EL (cell line): ENCODE measurements at places on chromosomes 4 and X.

GRCh38 chrX:25020905-25021449 is 5.2 kb upstream of the ARX start:
- peak; percentile 17 for DNase-seq

- no peak for DNase-seq
These were observed 62.5 kb upstream of the HOPX start for GRCh38 chr4:56743550-56743949.

DNA sequence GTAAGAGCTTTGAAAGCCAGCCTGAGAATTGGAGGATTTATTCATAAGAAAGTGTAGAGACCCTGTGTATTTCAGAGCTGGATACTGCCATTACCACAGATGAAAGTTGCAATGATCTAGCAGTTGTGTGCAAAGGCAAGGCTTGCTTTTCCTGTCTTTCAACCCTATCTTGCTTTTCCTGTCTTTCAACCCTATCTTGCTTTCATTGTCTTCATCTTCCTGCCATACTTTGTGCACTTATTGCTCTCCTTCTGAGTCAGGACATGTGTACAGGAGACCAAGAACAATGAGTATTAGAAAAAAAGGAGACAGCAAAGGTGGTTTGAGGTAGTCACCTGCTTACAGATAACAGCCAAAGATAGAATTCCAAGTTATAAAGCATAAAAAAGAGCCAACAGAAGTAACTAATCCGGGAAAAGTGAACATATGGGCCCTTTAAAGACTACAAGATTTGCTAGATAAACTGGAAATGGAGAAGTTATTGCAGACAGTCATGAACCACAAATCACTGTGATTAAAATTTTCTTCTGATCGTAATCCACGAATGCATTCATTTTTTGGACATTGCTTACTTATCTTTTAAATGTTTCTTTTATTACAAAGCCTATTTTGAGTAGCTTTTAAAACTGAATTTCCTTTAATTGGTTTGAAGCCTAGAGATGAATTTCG is 17.2 kb downstream of the C1QTNF7 start:
- DNase-seq, result no peak

DNA sequence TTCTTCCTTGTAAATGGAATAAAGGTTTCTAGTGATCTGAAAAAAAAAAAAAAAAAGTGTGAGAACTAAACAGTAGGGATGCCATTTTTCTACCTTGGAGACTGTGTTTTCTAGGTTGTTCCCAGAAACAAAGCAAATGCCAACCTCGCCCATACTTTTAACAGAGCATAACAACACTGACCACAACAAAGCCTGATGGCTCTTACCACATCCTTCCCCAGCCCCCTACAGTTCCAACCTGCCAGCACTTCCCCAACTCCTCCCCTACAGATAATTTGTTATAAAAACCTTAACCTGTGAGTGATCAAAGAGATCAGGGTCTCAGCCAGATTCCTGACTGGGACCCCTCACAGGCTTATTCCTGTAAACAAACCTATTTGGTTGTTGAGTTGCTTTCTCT is 940.0 kb downstream of the SH3BGRL start:
- DNase-seq, result no peak

DNA sequence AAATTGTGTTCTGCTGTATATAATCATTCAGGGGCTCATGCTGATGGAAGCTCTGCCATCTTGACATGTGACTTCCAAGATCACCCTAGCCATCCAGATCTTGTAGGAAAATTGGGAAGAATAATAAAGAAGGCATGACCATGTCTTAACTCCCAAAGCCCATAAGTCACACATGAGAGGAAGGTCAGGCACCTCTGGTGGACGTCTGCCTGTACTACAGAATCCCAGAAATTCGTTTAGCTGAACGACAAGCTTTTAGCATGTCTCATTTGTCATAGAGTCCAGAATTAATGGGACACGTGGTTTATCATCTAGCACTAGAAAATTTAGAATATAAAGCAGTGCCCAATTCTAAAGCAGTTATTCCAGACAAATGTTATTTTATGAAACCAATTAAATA is 212.7 kb downstream of the CENPC start:
- peak; percentile 4 for DNase-seq

GRCh38 chrX:1453395-1453783 is 680 bp upstream of the ASMTL start:
- DNase-seq, result no peak

- DNase-seq, result peak; percentile 50
These were observed 21.0 kb downstream of the MSN start for GRCh38 chrX:65688403-65688871.

DNA sequence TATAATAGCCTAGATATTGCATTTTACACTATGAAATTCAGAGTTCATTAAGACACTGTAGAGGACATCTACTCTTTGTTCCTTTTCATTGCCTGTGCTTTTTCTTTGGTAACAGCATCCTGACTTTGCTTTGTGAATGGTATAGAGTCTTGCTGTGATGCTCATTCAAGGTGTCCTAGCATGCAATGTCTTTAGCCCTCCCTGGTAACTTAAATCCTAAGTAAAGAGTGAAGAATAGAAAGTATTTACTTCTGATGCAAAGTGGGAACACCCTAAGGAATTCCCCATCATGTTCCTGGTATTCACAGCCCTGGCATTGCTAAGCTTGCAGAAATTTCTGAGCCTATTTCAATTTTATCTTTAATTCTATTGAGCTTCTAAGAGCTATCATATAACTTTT is 400.1 kb downstream of the FAT4 start:
- no peak for DNase-seq

DNA sequence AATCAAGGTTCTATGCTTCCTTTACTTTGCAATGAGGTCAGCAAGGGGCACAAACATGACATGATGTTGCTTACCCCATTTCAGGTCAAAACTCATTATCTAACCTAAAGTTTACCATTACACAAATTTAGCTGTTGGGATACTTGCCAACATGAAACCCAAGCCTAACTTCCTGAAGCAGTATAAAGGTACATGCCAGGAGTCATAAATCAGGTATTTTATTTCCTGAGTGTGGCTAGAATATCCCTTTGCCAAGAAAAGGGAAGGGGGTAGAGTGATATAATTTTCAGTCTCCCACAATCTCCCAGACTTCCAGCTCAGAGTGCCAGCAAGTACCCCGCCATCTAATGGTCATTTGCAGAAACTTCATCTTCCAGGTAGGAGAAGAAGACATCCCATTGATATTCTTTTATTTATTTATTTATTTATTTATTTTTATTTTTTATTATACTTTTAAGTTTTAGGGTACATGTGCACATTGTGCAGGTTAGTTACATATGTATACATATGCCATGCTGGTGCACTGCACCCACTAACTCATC is 136.6 kb downstream of the NEXMIF start:
- DNase-seq, result no peak

- DNase-seq, result peak; percentile 56
These were observed 153.9 kb downstream of the KDR start for GRCh38 chr4:54971474-54971950.

GRCh38 chr4:169263791-169264392 is 6.9 kb downstream of the SH3RF1 start:
- no peak for DNase-seq

DNA sequence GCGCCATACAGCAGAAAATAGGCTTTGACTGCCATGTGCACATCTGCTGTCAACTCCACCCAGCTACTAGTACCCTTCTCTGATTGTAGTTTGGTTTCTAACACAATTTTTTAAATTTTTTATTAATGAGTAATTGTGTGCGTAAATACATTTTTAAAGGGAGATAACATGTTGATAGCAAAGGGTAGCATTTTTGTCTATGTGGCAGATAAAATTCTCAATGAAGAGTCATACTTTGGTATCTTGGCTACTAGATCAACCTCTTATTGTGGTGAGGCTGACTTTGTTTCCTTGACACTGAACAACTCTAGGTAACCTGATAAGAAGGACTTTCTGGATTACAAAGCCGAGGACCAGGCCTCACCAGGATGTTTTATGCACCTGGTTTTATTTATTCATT is 9.5 kb downstream of the ADH4 start:
- DNase-seq, result peak; percentile 4

GRCh38 chrX:94400488-94400887 is 726.5 kb downstream of the FAM133A start:
- DNase-seq, result no peak

DNA sequence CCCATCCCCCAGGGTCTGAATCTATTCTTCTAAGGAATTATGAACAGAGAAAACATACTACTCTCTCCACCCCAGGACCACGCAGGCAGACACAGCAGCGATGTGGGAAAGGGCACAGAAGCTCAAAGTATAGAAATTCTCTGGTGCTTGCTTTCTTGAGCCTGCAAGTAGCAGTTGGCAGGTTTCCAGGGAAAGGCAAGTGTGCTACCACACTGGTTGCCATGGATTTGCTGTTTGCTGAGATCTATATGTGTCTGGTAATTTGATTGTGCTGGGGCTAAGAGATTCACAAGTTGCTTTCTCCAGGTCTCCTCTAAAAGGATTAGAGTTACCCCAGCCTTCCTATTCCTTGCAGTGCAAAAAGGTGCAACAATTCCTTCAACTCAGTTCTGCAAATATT is 83.1 kb downstream of the GUCY2F start:
- no peak for DNase-seq

DNA sequence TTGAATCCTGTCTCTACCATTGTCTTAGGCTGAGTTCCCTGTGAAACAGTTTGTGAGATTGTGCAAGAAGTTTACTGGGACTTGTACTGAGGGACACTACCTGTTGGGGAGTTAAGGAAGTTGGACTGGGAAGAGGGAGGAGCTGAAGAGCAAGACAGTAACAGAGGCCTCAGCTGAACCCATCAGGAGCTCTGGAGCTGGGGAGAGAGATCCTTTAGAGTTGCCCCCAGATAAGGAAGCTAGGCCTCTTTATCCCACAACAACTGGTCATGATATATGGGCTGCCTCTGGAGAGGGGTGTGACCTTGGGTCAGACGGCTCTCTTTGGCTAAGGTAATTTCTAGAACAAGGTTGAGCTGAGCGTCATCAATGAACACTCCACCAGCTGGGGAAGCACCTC is 137.8 kb upstream of the SLC4A4 start:
- no peak for DNase-seq

DNA sequence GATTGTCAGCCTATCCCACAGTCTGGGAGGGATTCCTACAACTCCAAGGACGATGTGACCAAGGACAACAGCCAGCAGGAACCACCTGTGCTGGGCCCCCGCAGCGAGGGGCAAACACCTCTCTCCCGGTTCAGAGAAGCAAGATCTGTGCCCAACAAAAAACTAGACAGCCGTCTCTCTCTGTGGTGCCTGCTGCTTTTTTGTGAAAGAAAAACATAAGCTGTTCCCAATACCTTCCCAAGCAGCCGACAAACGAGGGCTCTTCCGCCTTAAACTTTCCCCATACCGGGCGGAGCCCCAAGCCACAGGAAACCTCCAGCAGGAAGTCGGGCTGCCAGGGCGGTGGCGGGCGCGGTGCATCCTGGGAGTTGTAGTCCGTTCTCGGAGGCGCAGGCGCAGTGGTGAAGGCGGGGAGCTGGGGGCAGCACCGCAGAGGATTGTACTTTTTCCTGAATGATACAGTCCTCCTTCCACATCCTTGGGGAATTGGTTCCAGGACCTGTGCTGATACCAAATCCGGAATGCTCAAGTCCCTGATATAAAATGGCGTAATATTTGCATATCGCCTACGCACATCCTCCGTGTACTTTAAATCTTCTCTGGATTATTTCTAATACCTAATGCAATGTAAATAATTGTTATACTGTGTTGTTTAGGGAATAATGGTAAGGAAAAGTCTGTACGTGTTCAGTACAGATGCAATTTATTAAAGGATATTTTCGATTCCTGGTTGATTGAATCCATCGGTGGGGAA is 63.1 kb upstream of the IRF2 start:
- DNase-seq, result peak; percentile 96

- no peak for DNase-seq
These were observed 200.4 kb downstream of the ARHGAP24 start for GRCh38 chr4:85675076-85676049.

DNA sequence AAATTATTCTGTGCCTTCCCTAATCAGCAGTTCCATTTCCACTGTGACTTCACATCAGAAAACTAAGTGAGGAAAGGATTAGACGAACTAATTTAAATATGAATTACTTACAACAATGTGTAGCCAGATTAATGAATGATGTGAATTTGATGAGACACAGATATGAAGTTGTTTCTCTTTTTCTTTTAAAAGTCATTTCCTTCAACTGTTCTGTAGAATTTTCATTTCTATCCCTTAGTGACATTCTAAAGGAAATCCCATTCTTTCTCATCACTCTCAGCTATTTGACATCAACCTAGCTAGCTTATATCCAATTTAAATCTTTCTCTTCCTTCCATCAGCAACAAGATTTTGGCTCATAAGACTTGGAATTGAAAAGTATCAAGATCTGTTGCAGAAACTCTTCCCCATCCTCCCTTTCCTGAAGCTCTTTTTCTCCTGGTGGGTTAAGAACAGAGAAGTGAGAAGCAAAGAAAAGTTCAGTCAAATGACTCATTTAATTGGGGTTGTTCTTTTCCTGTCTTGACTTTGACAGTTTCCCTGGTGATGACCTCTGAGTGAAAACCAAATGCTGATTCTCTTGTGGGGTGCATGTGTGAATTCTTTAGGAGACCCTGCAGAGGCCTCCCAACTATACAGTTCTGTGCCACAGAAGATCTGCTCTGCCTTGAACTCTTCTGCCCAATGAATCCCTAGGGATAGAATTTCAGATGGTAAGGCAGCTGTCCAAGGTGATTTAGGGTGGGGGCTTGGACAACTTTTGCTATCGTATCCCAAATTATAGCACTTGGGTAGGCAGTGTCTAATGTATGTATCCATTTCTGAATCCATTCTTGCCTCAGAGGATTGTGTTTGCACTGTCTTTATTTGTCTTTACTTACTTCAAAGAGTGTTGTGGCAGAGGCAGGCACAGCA is 232.5 kb upstream of the GPRIN3 start:
- DNase-seq, result peak; percentile 8

DNA sequence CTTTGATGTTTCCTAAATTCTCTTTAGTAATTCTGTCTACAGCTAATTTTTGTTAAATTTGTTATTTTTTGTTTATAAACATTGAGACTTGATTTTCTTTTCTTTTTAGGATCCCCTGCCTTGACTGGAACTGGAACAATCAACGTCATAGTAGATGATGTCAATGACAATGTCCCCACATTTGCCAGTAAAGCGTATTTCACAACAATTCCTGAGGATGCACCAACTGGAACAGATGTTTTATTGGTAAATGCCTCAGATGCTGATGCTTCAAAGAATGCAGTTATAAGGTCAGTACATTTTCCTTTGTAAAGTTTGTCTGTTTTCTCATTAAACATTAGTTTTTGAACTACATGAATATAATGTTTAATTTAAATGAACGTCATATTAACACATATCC is 119.4 kb downstream of the FAT4 start:
- DNase-seq, result peak; percentile 2

- DNase-seq, result no peak
These were observed 32.9 kb downstream of the RAI2 start for GRCh38 chrX:17828171-17828570.

DNA sequence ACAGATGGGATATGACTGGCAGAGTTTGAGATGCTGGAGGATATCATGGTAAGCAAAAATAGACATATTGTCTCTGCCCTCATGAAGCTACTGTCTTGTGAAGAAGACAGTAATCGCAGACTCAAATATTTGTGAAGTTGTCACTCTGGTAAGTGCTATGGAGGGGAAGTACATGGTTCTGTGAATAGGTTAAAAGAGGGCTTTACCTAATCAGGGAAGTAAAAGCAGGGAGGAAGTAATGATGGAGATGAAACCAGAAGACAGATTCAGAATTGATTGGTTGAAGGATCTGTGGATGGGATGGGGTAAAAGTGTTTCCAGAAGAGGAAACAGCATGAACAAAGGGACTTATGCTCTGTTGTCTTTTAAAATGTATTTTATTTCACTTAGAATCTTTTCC is 19.3 kb upstream of the MAGED1 start:
- DNase-seq, result no peak

GRCh38 chr4:132767901-132768300 is 381.2 kb upstream of the PCDH10 start:
- DNase-seq, result no peak

GRCh38 chr4:56297776-56298175 is 89.5 kb downstream of the AASDH start:
- DNase-seq, result no peak
